ENCODE measurements at places on chromosomes 7 and 10.

- DNase-seq = no peak
Observed at GRCh38 chr7:115229401-115230105, 307.7 kb downstream of the MDFIC start.

GRCh38 chr10:16519908-16520861 lies 1.5 kb downstream of the C1QL3 start:
- no peak for DNase-seq

DNA sequence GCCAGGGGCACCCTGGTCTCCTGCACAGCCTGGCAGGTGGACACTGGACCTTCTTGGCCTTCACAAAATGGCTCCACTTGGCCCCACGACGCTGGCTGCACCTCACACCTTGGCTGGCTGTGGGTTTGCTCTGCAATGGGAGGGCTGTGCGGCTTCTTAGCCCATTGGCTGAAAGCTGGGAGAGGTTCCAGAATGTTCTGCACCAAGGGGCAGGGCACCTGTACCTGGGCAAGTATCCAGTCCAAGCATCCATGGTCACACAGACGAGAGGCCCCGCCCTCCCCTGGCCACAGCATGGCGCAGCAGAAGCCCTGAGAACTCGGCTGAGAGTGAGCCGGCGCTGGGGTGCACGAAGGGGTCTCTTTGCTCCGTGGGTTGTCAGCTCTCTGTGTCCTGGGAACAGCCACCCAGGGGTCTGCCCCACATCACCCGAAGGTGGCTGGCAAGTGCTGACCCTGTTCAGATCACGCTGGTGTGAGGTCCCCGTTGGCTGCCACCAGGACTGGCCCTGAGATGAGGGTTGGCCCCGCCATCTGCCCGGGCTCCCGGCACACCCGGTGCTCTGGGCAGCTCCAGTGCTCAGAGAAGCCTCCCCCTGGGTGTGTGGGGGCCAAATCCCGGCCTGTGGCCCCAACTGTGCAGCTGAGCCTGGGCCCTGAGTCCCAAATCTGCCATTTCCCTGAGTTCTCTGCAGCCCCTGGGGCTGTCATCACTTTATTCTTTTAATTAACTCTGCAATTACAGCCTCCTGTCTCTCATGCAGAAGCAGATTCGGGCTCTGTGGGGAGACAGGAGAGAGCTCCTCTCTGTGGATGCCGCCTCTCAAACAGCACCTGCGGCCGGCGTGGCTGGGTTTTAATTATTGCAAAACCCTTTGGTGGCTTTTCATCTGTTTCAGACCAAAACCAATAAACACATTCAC lies 19.4 kb upstream of the ADGRA1 start:
- no peak for DNase-seq

DNA sequence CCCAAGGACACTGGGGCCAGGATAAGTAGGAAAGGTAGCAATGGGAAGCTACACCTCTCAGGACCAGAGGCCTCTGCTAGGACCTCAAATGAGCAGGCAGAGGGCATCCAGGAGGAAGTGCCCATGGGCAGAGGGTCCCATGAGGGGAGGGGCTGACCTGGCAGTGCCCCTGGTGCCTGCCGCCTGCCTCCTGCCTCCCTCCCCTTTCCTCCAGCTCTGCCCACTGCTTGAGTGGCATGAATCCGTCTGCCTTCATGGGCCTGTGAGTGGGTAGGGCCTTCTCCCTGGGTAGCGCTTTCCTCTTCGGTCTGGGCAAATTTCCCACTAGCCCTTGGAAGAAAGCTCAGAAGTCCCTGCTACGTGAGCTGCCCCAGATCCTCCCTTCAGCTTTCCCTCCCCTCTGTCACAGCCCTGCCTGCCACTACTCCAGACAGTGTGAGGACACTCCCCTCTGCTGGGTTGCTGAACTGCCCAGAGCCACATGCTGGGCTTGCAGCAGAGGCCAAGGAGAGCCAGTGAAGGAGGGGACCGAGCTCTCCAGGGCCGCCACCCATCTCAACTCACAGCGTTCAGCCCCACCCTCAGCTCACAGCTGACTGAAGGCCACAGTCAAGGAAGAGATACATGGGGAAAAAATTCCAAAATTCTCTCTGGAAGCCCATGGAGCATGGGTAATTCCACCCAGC lies 141.4 kb downstream of the ARHGAP22 start:
- DNase-seq = peak; percentile 73

DNA sequence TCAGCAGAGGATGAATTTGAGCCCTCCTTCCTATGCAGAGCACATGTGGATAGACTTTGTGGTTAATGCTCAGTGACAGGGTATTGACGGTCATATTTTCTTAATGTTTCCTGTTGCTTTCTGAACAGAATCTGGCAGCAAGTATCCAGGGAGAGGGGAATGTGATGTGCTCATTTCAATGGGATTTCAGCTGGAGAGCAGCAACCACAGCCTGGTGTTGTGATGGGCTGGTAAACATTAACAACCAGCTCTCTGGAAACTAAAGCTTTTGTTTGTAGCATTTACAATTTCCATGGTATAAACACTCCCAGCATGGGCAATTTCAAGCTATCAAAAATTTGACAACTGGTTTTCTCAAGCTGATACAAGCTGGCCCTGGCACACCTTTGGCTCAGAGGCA lies 215.9 kb downstream of the SH2D4B start:
- no peak for DNase-seq

- DNase-seq = no peak
Observed at GRCh38 chr10:130553826-130554225, 417.6 kb downstream of the GLRX3 start.

DNA sequence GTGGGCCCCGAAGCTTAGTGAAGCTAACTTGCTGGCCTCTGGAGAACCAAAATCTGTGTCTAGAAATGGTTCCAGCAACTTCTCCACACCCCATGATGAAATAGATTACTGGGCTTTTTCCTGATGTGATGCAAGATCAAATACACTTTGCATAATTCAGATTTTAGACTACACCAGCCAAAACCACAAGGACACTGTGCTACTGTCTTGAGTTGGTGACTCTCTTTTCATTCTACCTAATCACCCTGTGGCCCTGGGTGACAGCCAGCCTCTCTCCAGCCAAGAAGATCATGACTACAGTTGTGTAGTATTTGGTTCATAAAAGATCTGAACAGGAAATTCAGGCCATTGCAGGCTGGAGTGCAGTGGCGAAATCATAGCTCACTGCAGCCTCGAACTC lies 22.2 kb downstream of the AZGP1 start:
- peak; percentile 89 for DNase-seq

GRCh38 chr7:148146346-148146745 lies 444.2 kb upstream of the C7orf33 start:
- no peak for DNase-seq

GRCh38 chr10:7409732-7410168 lies 1.1 kb downstream of the SFMBT2 start:
- DNase-seq = no peak

DNA sequence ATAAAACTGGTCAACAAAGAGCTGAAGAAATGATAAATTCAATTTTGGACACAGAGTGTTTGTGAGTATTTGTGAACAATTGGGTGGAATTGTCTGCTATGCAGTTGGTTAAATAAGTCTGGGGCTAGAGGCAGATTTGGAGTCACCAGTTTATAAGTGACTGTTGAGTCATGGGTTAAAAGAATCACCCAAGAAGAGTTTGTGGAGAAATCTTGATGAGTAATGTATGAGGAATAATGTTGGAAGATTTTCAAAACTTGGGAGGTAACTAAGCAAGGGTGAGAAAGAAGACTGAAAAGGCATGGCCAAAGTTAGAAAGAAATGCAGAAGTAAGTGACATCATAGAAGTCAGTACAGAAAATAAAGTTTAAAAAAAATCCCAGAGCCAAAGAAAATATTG lies 750.7 kb downstream of the MAGI2 start:
- no peak for DNase-seq

GRCh38 chr10:36771725-36772124 lies 353.7 kb upstream of the ANKRD30A start:
- DNase-seq = no peak

DNA sequence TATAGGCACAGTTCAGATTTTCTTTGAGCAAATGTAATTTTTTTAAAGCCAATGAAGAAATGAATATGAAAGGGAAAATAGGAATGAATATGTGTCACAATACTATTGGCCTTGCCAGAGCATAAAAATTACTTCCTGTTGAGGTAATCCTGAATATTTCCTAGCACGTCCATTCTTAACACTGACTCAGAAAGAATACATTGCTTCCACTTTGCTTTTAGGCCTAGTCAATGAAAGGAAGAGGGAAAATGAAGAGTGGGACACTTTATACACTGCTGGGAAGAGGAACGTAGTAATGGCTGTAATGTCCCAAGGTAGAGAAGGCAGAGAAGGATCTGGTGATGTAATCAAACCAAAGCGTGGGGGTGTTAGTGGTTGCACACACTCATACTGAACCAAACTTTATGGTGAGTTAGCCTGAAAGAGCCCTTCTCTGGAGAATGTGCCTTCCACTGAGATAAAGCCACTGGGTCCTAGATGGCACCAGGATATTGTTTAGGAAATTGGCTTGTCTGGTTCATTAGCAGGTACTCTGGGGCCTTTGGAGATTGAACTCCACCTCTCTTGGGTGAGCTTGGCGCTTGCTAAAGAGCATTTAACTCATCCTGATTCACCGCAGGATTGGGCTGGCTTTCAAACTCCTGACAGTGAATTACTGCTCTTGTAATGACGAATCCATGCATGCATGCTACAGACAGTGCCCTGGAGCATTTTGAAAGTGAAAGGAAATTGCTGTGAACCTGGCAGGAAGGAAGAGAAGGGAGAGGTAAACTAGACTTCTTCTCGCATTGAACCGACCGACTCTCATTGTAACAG lies 254.9 kb downstream of the KIAA1217 start:
- no peak for DNase-seq

DNA sequence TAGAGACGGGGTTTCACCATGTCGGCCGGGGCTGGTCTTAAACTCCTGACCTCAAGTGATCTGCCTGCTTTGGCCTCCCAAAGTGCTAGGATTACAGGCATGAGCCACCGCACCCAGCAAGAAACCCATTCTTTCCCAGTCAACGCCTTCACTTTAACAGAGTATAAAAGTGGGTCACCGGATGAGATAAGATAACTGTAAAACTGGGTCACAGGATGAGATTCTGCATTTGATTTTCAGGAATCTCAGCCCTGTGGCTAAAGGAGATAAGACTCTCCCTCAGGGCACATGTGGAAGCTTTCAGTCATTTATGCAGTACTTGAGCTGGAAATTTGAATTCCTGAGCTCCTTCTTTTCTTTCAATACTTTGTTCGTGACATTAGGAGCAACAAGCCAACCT lies 70.8 kb downstream of the LRRC17 start:
- no peak for DNase-seq

DNA sequence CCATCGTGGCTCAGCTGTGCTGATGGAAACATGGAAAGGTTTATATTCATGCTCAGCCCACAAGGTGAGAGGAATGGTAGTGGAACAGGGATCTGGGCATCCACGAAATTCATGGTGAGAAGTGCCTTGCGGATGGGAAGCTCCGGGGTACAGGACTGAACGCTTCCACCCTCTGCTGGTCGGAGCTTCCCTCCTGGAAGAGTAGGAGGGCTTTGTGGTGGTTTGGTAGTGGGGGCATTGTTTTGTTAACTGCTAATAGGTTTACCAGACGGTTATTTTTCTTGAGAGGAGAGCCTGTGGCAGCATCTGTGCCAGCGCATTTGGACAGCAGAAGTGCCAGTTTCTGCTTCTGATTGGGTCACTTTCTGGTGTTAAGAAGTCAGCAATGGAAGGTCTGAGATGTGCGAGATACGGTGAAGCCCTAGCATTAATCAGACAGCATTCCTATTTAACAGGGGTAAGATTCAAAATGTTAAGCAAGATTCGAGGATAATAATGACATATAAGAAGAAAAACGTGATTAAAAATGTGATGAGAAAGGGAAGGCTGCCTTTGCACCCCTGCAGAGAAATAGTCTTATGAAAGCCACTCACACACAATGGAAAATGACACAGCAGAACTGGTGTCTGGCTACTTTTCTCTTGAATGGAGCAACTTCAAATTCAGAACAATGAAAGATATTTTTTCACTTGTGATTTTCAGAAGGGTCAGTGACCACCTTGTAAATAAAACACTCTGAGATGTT lies 17.7 kb downstream of the ABCA13 start:
- DNase-seq = no peak

DNA sequence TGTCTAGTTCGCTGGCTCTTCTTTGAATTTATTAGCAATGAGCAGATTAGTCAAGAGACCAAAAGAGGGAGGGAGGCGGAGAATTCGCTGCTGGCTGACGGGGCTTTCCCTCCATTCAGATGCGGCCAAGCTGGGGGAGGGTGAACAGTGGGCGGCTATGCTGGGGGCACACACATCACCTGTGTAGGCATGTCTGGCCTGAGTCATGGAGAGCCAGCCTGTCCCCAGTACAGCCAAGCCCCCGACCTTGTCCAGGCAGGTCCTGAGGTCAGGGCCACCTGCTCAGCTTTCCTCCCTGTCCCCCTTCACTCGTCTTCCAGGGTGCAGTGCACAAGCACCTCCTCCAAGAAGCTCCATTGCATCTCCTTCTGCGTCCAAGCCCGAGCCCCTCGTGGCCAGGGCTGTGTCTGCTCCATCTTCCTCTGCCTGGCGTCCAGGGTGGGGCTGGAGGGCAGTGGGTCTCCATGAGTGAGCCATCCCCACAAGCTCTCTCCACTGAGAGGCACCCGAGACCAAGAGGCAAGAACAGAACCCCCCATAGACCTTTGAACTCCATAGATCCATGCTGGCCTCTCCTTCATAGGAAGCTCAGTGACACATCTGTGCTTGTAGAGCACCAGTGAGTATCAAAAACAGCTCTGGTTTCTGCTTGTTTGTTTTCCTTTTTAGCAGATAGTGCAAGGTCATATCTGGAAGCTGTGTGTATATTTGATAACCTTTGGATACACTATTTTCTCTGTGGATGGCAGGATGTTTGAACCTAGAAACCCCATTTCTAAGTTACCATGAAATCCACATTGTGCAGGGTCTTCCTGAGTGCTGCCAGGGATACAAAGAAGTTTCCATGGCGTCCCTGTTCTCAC lies 1.9 kb upstream of the DEPP1 start:
- DNase-seq = no peak

GRCh38 chr10:38605153-38605661 lies 511.1 kb downstream of the ZNF37A start:
- no peak for DNase-seq

- DNase-seq = no peak
Observed at GRCh38 chr10:12531305-12532220, 182.2 kb downstream of the CAMK1D start.

- DNase-seq = no peak
Observed at GRCh38 chr7:100540073-100540723, 1.2 kb downstream of the AGFG2 start.

GRCh38 chr10:27464993-27465392 lies 39.1 kb upstream of the RAB18 start:
- no peak for DNase-seq

DNA sequence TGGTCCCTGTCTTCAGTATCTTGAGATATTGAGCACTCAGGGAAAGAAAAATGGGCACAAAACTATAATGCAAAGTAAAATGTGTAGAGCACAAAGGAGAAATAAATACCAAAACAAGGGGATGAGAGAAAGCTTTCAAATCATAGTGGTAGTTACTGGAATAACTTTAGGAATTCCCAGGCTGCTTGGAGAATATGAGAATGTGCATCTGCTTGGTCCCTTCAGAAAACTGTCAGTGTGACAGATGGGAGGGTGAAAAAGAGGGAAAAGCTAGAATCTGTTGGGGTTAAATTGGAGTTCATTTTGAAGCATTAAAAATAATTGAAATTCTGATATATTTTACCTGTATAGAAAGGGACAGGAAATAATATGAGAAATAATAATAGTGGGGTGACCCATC lies 15.3 kb downstream of the ST7 start:
- no peak for DNase-seq

Data from posterior vena cava (tissue), 2 donors.